ENCODE measurements at places on chromosomes 6 and 20. TPM values are rescaled to one million over a fixed set of nuclear protein-coding genes. Genes with fewer than 3 reads are reported as not detected.

The TGM2 gene
- 2.4 TPM for polyA plus RNA-seq

DNA sequence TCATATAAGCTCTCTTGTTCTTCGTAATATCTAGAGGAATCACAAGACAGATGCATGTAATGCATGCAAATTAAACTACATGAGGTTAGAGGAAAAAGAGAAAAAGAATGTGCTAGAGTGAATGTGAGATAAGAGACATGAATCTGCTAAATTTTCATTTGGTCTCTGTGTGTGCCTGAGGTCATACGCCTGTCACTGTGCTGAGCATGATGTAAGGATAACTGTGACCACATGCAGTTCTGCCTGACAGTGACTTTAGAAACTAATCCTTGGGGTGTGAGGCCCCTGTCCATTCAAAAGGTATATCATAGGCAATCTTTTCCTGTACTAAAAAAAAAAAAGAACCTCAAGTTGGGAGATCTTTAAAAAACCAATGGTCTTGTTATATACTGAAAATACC lies 70.6 kb downstream of the SHPRH start:
- no peak overlapping the region for H3K4me3 ChIP-seq
- no peak for DNase-seq
- H3K27me3 ChIP-seq, result no peaks in the 10 kb centered on the region
- H3K36me3 ChIP-seq, result peaks cover 25% of the 10 kb centered on the region

- H3K4me1 ChIP-seq, result no peaks in the 10 kb centered on the region
- no peak overlapping the region for H3K27ac ChIP-seq
- DNase-seq, result peak; percentile 21
- no peak overlapping the region for H3K4me3 ChIP-seq
- no peaks in the 10 kb centered on the region for H3K36me3 ChIP-seq
- peaks cover 9% of the 10 kb centered on the region for H3K27me3 ChIP-seq
Observed at GRCh38 chr6:6221787-6222535, 98.5 kb downstream of the F13A1 start.

DNA sequence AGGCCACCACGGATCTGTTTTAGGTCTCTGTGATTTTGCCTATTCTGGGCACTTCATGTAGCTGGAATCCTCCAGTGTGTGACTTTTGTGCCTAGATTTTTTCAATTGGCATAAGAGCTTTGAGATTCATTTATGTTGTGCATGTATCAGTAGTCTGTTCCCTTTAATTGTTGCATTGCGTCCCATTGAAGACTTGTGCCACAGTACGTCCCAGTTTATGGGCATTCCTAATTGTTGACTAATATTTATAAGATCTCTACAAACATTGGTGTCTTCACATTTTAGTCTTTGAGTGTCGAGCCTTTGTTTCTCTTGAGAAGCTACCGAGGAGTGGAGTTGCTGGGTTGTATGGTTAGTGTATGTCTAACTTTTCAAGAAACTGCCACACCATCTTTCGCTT lies 704 bp upstream of the FAM210B start:
- no peaks in the 10 kb centered on the region for H3K36me3 ChIP-seq
- peaks cover 15% of the 10 kb centered on the region for H3K4me1 ChIP-seq
- no peaks in the 10 kb centered on the region for H3K27me3 ChIP-seq
- peak overlapping the region; percentile 91 for H3K4me3 ChIP-seq
- DNase-seq, result no peak

The SLC17A4 gene
- polyA plus RNA-seq, result not detected

GRCh38 chr6:155154158-155154830 lies 109.5 kb upstream of the CLDN20 start:
- H3K27ac ChIP-seq, result no peak overlapping the region
- no peak for DNase-seq
- no peaks in the 10 kb centered on the region for H3K4me1 ChIP-seq
- H3K27me3 ChIP-seq, result no peaks in the 10 kb centered on the region

DNA sequence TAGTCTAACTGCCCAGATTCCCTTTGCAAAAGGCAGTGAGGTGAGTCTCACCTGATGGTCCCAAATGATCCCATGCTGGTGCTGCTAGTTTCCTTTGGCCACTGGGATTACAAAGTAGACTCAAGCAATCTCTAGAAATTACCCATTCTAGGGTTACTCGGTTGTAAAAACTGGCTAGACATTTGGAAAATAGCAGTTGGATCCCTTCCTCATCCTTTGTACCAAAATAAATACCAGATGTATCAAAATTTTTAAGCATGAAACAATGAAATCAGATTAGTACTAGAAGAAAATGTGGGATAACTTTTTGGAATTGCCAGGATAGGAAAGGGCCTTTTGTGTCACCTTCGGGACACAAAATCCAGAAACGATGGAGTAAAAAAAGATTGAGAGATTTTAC lies 112.9 kb upstream of the TOP1 start:
- no peaks in the 10 kb centered on the region for H3K4me1 ChIP-seq
- no peaks in the 10 kb centered on the region for H3K27me3 ChIP-seq
- H3K4me3 ChIP-seq, result no peak overlapping the region
- H3K36me3 ChIP-seq, result no peaks in the 10 kb centered on the region

The CAP2 gene
- polyA plus RNA-seq, result not detected

- no peaks in the 10 kb centered on the region for H3K27me3 ChIP-seq
- H3K27ac ChIP-seq, result no peak overlapping the region
- no peak for DNase-seq
- H3K4me3 ChIP-seq, result no peak overlapping the region
Observed at GRCh38 chr6:20575125-20575524, 40.9 kb downstream of the CDKAL1 start.

The SLC35D3 gene
- not detected for polyA plus RNA-seq

GRCh38 chr6:119243657-119244056 lies 105.9 kb downstream of the MAN1A1 start:
- H3K27ac ChIP-seq, result no peak overlapping the region
- no peaks in the 10 kb centered on the region for H3K36me3 ChIP-seq
- no peak overlapping the region for H3K4me3 ChIP-seq
- no peaks in the 10 kb centered on the region for H3K4me1 ChIP-seq

The FLOT1 gene
- 79.4 TPM for polyA plus RNA-seq

DNA sequence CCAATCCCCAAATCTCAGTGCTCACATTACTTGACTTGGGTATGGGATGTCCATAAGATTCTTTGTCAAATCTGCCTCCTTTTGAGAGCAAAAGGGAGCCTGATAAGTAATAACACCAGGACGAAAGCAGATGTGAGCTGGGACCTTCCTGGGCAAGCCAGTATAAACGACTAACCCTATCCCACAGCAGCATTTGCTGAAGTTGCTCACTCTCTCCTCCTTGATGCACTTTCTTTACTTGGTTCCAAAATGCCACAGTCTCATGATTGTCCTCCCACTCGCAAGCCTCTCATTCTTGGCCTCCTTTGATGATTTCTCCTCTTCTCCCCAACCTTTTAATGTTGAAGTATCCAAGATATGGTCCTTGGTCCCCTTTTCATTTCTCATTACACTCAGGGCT lies 44.7 kb upstream of the TAGAP start:
- no peak overlapping the region for H3K27ac ChIP-seq
- H3K27me3 ChIP-seq, result no peaks in the 10 kb centered on the region
- no peak for DNase-seq
- no peaks in the 10 kb centered on the region for H3K36me3 ChIP-seq

- H3K4me3 ChIP-seq, result no peak overlapping the region
- DNase-seq, result no peak
- H3K27ac ChIP-seq, result no peak overlapping the region
- H3K27me3 ChIP-seq, result no peaks in the 10 kb centered on the region
- H3K36me3 ChIP-seq, result no peaks in the 10 kb centered on the region
Observed at GRCh38 chr20:41185013-41185757, 47.8 kb downstream of the PLCG1 start.

DNA sequence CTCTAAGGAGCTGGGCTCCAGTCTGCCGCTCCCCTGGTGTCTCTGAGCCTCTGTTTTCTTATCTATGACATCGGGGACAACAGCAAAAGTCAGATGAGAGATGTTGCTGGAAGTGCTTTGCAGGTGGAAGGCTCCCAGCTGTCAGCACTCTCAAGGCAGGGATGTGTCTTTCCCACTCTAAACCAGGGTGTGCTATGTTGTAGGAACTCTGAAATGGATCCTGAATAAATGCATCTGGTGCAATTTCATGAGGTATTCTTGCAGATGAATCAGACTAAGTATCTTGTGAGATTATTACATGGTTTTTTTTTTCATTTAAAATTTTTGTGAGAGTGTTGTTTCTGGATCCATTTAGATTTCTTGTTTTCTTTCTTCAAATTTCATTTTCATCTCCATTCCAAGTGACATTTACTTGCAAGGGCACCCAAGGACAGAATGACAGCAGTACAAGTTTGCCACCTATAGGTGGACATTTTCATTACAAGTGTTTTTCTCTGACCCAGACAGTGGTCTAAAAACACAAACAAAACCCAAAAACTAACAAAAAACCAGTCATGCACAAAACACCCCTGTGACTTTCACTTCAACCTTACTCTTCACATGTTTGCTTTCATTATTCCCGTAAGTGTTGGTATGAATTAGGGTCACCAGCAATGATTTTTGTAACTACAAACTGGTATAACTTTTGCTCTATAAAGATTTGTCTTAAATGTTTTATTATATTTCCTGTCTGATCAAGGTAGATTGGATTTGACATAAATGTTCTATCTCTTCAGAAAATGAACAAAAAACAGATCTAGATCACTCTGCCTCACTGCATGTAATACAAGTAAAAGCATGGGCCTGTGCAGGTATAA lies 14.7 kb upstream of the SIM1 start:
- DNase-seq, result peak; percentile 31
- H3K36me3 ChIP-seq, result no peaks in the 10 kb centered on the region
- no peaks in the 10 kb centered on the region for H3K4me1 ChIP-seq
- H3K27me3 ChIP-seq, result peaks cover 2% of the 10 kb centered on the region
- H3K27ac ChIP-seq, result no peak overlapping the region
- H3K4me3 ChIP-seq, result no peak overlapping the region

DNA sequence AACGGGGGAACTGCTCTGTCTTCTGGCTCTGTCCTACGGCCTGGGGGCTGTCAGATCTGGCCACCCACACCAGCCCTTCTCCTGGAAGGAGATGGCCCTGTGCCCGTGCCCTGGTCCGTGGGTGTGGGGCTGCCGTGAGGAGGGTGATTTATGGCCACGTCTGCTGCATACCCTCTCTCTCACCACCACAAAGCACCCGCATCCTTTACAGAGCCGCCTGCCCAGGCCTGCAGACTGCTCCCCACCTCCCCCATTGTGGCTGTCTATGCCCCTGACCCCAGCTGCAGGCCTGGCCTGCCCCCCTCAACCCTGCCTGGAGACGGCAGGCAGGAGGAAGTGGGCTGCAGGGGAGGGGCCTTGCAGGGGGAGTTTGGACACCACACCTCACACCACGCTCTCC lies 72.7 kb upstream of the GATA5 start:
- peaks cover 14% of the 10 kb centered on the region for H3K4me1 ChIP-seq
- no peak overlapping the region for H3K27ac ChIP-seq
- no peak overlapping the region for H3K4me3 ChIP-seq
- no peak for DNase-seq
- no peaks in the 10 kb centered on the region for H3K36me3 ChIP-seq

The EYS gene
- not detected for polyA plus RNA-seq

The SLC22A16 gene
- polyA plus RNA-seq, result not detected

Measured in B cell (primary cell).